ENCODE measurements at places on chromosomes 11 and 22.

DNA sequence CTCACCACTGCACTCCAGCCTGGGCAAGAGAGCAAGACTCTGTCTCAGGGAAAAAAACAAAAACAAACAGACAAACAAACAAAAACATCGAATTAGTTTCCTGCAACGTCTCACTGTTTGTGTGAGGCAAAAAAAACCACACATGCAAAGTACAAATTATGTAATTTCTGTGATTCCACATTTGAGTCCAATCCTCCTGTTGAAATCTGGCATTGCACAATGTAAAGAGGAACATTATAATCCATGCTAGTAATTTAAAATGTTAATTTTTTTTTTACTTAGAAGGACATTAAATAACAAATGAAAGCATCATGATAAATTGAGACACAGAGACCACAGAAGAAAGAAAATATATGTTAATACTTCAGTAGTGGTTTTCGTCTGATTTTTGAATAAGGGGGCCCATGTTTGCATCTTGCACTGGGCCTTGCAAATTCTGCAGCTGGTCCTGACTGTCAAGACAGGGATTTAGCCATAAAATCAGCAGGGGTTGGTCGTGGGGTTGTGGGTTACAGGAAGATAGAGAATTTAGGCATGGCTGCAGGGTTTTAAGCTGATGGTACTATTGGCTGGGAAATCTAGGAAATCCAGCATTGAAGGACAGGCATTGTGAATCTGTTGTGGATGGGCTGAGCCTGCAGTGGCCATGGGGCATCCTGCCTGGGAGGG lies 102.6 kb upstream of the ALDH3B2 start:
- no peak for DNase-seq

GRCh38 chr22:43755452-43755851 lies 56.7 kb downstream of the EFCAB6 start:
- DNase-seq, result no peak

DNA sequence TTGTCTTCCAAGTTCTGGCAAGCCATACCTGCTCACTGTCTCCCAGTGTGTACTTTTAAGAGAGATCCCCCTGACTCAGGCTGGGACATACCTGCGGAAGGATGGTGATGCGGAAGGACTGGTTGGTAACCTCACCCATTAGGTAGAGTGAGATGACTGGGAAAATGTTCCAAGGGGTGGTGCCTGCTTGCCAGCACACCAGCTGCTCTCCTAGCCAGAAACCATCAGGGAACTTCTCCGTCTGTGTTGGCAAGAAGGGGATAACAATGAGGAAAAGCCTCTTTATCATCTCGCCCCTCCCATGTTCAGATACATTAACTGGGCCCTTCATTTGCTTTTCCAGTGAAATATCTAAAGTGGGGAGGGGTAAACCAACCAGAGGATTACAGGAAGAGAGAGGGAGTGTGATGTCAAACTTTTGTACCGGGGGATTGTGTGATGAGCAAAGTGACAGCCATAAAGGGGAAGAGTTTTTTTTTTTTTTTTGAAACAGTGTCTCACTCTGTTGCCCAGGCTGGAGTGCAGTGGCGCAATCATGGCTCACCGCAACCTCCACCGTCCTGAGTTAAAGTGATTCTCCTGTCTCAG lies at the start of gene BACE1-AS:
TSS of gene BACE1-AS (plus strand) at position 538 of the 588 bp plus-strand sequence.
- DNase-seq, result no peak

DNA sequence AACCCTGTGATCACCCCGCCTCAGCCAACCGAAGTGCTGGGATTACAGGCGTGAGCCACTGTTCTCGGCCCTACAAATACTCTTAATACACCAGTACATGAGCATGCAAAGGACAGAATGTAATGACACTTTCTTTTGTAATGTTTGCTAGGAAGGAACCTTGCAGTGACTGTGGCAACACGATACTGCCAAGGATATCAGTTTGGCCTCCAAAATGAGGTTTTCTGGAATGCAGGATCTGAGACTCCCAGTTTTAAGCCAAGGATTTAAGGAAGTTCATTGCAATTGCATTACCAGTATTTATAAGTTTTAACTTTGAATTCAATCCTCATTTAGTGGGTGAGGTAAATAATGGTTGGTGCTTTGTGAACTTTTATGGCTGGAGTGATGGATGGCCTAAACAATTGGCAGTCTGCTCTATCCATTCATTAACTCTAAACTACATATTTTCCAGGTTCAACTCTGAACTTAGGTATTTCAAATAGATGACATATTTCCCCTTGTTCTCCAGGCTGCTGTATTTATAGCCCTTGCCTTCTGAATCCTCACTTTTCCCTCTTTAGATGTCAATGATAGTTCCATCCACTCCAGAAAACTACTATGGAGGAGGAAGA lies 330.3 kb downstream of the C11orf87 start:
- DNase-seq, result no peak

DNA sequence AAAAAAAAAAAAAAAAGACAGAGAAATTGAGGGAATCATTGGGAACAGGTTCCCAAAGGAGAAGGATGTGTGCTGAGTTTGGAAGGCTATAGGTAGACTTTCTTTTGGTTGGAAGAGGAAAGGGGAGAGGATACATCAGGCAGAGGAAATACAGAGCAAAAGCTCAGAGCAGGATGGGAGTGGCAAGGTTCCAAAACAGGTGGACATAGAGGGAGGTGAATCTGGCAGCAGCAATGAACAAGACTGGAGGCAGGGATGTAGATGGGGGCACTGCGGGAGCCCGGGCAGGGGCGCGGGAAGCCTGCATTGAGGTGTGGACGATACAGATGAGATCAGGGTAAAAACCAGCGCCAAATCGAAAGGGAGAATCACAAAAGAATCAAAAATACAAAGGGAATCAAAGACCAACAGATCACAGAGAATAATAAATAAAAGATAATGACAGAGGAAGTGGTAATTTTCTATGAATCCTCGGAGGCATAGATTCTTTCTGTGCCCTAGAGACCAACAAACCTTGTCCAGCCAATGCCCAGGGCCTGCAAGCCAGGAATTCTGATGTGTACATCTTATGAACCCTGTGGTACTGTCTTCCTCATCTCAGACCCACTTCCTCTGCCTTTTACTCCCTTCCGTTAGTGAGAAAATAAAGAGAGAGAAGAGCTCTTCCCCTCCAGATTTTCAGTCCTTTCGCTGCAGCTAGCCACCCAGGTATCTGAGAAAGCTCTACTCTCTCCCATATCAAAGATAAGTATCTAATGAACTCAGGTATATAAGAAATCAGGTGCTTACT lies 70.3 kb downstream of the SLC1A2 start:
- DNase-seq, result no peak

- no peak for DNase-seq
These were observed 1.6 kb downstream of the GTPBP1 start for GRCh38 chr22:38707346-38707745.

DNA sequence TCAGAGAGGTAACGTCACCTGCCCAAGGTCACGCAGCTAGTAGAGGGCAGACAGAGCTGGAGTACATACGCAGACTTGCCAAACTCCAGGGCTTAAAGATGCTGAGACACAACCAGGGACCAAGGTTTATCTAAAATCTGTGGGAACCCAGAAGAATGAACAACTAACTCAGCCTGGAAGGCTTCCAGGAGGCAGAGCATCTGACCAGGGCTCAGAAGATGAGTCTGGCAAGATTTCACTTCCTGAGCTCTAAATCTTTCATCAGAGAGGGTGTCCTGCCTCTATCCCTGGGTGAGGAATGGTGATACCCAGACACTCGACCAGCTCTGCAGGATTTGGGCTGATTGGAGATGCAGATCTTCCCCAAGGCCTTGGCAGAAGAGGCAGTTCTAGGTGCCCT lies 9.1 kb downstream of the GAL3ST1 start:
- no peak for DNase-seq

- no peak for DNase-seq
These were observed 557.9 kb upstream of the ANO5 start for GRCh38 chr11:21634956-21635355.

DNA sequence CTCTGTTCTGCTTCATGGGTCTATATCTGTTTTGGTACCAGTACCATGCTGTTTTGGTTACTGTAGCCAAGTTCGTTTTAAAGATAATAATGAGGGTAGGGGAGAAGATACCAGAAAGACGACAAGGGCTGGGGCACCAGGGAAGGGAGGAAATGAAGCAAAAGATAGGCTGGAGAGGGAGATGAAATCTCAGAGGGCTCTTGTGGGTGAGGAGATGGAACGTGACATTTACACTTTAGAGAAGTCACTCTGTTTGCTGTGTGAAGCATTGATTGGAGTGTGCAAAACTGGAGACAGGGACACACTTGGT lies 33.5 kb downstream of the OR4D9 start:
- DNase-seq, result no peak

- no peak for DNase-seq
These were observed 32.9 kb upstream of the DDI1 start for GRCh38 chr11:104003491-104003890.

DNA sequence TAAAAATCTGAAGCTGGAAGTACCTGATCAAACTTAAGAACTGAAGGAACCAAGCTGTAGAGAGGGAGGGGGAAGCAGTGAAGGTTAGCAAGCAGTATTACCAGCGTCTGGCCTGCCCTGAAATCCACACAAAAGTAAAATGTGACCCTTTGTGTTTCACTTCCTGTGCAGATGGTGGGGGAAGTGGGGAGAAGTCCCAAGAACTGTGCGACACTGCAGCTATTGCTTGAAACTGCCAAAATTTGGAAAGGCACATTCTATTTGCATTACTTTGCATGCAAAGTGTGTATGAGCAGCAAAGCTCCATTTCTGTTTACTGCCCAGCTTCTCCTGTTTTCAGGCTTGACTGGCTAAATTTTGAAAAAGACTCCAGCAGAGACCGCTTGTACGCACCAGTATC lies 72.1 kb upstream of the BMAL1 start:
- DNase-seq, result peak; percentile 20

DNA sequence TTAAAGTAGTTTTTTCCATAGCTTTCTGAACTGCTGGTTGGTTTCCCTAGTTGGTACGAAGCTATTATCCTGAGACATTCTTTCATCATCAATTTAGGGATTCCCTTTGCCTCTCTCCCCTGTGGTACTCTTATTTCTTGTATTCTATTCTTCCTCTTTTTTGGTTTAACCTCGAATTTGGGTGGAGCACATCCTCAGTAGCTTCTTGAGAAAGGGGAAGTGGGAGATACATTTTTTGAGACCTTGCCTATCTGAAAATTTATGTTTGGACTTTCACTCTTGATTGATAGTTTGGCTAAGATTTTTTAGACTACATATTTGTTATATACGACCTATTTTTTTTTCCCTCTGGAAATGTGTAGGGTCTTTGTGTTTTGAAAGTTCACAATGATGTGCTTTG lies 121.7 kb upstream of the ZBED5 start:
- no peak for DNase-seq

DNA sequence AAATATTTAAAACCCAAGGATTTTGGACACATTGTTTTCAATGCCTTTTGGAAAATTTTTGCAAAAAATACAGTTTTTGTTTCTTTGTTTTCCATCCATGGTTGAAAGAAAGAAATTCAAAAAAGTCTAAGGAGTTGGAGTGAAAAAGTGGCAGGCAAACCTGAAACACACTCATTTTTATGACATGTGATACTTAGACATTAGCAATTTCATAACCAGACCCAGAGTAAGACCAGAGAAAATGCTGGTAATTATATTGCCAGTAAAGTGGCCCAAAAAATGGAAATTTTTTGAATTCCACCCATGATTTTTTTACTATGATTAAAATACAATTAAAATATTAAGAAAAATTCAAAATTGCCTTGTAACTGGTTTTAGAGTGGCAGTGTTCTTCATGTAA lies 128.2 kb downstream of the SLC17A6 start:
- no peak for DNase-seq

- no peak for DNase-seq
These were observed 126.0 kb upstream of the MTNR1B start for GRCh38 chr11:92843455-92843854.

DNA sequence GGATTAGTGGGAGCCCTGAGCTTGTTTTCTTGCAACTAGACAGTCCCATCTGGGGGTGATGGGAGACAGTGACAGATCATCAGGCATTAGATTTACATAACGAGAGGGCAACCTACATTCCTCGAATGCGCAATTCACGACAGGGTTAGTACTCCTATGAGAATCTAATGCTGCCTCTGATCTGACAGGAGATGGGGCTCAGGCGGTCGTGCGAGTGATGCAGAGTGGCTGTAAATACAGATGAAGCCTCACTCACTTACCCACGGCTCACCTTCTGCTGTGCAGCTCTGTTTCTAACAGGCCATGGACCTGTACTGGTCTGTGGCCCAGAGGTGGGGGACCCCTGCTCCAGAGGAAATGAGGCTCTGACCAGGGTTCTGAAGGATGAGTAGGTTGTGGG lies 125.5 kb downstream of the FBXO7 start:
- DNase-seq, result no peak

- no peak for DNase-seq
These were observed 7.1 kb downstream of the TBX1 start for GRCh38 chr22:19767427-19768341.

- DNase-seq, result peak; percentile 95
These were observed 46.2 kb downstream of the IGF2 start for GRCh38 chr11:2092956-2093412.

- no peak for DNase-seq
These were observed 111.9 kb downstream of the ATG16L2 start for GRCh38 chr11:72926076-72926475.

- no peak for DNase-seq
These were observed 139.5 kb upstream of the TIMP3 start for GRCh38 chr22:32661737-32662586.

DNA sequence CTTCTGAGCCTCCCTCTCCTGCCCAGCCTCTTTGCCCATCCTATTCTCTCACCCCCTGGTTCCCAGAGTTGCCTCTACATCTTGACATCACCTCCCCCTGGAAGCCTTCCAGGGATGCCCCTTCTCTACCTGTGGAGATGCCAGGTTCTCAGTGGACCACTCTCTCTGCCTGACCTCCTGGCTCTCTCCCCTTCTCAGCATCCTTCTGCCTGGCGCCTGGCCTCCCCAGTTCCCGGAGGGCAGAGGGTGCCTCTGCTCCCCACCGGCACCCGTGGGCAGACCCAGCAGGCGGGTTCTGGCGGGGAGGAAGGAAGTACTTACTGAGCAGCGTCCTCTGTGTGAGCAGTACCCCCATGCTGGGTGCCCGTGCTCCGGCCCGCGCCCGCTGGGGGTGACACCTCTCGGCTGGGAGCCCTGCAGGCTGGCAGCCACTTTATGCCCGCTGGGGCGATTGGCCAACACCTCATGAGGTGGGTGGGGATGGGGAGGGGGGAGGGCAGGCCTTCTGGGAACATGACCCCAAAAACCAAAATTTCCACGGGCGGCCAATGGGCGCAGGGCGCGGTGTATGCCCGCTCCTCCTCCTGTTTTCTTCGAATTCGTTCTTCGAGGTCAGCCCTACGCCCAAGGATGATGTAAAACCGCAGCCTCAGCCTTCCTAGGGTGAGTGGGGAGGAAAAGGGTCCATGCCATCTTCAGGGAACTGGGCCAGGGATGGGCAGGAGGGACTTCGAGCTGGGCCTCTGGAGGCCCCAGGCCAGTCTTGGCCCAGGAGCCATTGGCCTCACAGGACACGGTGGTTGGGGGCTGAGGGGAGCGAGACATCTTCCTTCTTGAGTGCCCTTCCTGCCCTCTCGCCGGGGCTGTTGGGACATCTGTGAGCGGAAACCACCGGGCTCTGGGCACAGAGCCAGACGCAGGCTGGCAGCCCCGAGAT lies at the start of gene OSM:
TSS of gene OSM (minus strand) at position 407 of the 937 bp plus-strand sequence. CDS start at position 355, 52 bp downstream.
- DNase-seq, result peak; percentile 93

DNA sequence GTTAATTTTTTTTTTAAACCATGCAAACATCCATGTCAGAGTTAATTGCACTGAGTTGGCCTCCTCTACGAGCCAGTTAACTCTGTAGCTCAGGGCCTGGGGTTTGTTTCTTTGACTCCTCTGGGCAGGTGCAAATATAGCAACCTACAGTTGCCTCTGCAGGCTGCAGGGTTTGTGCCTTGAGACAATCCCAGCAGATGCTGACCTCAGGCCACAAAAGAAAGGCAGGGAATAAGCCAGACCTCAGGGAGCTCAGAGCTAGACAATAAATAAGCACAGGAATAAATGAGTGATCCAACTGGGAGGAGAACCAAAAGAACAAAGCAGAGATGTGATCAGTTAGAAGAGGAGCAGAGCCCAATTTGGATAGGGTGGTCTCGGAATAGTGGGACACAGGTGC lies 390.8 kb downstream of the SHANK2 start:
- no peak for DNase-seq

All from DND-41 (cell line).